ENCODE measurements at places on chromosomes 5 and 9.

- no peak for DNase-seq
Measured at GRCh38 chr5:10064546-10065195, 185.0 kb downstream of the ATPSCKMT start.

- DNase-seq: no peak
Measured at GRCh38 chr5:454936-455335, 12.0 kb downstream of the EXOC3 start.

GRCh38 chr5:147403651-147404640 lies 105.9 kb downstream of the DPYSL3 start:
- DNase-seq: no peak

GRCh38 chr5:32551194-32551593 lies 34.2 kb upstream of the SUB1 start:
- no peak for DNase-seq

- DNase-seq: no peak
Measured at GRCh38 chr9:122360891-122361290, 9.9 kb upstream of the PTGS1 start.

- DNase-seq: no peak
Measured at GRCh38 chr5:91434348-91434747, 51.2 kb upstream of the ARRDC3 start.
